Activated CD8-positive, alpha-beta memory T cell treated with anti-CD3 and anti-CD28 coated beads for 4 hours (primary cell): ENCODE measurements at places on chromosomes 4 and X.

- no peak for DNase-seq
Measured at GRCh38 chr4:153661908-153662307, 22.2 kb upstream of the TLR2 start.

DNA sequence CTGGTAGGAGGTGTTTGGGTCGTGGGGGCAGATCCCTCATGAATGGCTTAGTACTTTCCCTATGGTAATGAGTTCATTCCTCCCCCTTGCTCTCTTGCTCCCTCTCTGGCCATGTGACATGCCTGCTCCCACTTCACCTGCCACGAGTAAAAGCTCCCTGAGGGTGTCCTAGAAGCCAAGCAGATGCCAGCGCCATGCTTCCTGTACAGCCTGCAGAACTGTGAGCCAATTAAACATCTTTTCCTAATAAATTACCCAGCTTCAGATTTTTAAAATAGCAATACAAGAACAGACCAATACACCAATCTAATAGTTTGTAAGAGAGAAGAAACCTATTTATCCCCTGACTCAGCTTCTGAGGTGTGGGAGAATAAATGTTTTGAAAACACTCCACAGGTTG is 60.5 kb downstream of the FGFBP1 start:
- DNase-seq: no peak

DNA sequence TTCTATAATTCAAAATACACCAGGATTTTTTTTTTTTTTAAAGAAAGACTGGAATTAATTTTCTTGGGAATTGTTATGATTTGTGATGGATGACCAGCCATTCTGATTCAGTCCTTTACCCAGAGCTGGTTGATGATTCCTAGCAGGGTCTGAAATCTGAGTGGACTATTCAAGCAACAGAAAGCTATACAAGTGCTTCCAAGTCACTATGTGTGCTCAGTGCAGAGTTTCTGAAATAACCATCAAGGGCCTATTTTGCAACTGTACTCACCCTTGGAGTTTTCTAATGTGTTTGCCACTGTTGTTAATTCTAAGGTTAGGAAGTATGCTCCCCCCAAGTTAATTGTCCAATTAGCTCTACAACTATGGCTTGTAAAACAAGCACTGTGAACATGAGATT is 137.7 kb upstream of the RAPGEF2 start:
- DNase-seq: no peak

DNA sequence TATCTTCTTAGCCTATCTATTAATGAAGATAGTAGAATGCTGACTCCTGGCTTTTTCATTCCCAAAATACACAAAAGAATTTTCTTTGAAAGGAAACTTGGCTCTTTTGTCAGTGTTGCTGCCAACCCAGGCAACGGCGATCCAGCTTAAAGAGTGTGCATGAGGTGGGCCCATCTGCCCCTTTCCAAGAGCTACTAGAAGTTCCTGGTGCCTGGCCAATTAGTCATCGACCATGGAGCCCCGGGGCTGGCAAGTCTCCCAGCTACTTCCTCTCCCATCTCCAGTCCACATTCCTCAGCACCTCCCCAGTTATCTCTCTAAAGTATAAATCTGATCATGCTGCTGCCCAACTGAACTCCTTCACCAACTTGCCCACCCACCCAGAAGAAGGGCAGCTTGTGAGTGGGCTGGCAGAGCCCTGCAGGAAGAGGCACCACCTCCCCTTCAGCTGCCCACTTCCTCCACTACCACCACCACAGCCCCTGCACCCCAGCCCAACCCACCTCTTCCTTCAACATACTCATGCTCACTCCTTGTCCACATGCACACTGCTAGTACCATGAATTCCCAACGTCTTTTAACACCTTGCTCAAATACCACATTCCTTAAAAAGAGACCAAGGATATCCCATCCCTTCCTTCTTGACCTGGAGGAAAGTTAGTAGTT is 158.2 kb upstream of the MAP3K15 start:
- DNase-seq: no peak

DNA sequence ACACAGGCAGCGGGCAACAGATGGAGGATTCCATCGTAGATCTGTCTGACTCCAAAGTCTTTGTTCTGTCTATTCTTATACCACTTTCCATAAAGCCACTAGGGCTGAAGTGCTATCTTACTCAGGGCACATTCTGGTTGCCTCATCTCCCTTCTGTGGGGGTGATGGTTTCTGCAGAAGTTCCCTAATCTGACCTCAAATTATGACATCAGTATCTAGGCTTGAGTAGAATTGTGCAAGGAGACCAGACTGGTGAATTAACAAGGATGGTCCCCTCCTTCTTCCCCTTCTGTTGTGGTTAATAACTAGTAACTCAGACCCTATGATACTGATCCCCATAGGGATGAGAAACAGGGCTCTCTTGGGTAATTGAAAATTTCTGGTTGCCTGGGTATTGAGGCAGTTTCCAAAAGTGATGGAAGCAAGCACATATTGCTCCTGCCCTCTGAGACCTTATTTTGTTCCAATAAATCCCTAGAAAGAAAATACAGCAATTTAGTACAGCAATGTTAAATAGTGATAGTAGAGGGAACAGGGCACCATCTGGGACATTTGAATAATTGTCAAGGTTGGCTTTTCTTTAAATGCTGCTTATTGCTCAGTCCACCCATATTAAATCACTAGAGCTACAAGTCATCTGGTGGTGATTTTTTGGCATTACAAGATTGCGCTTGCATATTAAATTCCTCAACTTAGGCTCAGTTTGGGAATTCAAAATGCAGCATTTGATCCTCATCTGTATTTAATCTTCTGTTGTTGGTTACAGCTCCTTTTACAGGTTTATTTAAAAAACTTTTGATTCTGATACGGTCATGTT is 57.3 kb upstream of the AP1S2 start:
- DNase-seq: no peak

- DNase-seq: no peak
Measured at GRCh38 chr4:170307182-170307581, 217.4 kb upstream of the AADAT start.
